ENCODE measurements at places on chromosomes 2 and 18.

- no peak for DNase-seq
Measured at GRCh38 chr2:43152741-43153647, 73.4 kb downstream of the ZFP36L2 start.

- DNase-seq, result no peak
Measured at GRCh38 chr2:128551435-128551834, 232.8 kb upstream of the HS6ST1 start.

DNA sequence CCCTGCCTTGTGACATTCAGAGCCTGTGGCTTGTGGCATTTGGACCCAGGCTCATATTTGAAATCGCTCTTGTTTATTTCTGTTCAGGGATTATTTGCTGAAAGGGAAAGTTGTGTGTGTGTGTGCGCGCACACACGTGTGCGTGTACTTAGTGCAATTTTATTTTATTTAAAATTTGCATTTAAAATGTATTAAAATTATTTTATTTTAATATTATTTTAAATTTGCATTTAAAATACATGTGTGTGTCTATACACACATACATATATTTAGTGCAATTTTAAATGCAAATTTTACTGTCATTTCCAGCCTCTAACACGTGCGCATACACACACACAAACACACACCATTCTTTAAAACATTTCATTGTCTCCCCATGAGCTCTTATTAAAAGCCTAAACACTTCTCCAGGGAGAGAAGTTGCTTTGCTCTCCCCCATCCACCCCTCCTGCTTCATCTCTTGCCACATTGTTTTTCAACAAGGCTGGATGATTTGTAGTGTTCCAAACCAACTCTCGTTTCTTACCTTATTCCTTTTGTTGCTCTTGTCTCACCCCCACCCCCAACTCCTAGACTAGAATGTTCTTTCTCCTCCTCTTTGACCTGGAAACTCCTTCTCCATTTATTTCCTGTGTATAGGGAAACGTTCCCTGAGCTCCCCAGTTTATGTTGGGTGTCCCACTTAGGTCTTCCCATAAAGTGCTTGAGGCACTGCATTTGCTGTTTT lies 3.8 kb upstream of the CCDC68 start:
- DNase-seq, result no peak

DNA sequence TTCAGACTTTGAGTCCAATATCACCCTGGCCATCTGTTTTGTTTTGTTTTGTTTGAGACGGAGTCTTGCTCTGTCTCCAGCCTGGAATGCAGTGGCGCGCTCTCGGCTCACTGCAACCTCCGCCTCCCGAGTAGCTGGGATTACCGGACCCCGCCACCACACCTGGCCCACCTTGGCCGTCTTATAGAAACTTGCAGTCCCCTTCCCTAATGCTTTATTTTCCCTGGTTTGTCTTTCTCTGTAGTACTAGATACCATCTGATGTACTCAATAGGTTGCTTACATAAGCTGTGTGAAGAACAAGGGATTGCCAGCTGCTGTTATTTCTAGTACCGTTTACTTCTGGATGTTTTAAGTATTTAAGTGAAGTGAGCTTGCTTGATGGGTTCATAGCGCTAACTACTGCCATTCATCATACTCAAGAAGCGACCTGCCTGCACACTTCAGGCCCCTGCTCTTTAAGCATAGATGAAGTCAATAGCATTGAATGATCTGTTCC lies 1.2 kb downstream of the RPL31 start:
- DNase-seq, result no peak

DNA sequence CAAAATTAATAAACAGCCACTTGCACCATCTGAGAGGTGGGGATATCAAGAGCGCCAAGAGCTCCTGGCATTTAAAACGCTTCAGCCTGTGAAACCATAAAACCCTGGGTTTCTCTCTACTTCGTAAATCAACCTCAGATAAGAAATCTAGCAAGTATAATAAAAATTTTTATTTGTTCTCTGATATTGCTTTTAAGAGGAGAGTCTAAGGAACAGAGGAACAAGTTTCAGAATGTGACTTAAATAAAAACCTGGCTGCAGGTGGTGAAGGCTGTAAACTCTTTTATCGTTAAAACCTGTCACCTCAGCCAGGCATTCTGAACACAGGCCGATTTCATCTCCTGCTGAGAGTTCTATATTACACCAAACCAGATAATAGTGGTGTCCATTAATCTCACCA lies 9.9 kb downstream of the DYTN start:
- no peak for DNase-seq

- DNase-seq, result no peak
Measured at GRCh38 chr2:63189026-63189425, 138.4 kb downstream of the OTX1 start.

- DNase-seq, result no peak
Measured at GRCh38 chr2:180938451-180938850, 42.0 kb upstream of the UBE2E3 start.

- DNase-seq, result no peak
Measured at GRCh38 chr2:97669448-97669847, at the start of gene C2orf92. Gene C2orf92, plus strand, starts transcription at chr2:97669713. Its CDS starts 76 bp downstream, at chr2:97669789.

GRCh38 chr2:239947729-239948045 lies 77.5 kb downstream of the NDUFA10 start:
- DNase-seq, result no peak

- DNase-seq, result no peak
Measured at GRCh38 chr2:128166746-128167353, 75.8 kb downstream of the UGGT1 start.

GRCh38 chr18:67217551-67218166 lies 298.9 kb downstream of the DSEL start:
- peak; percentile 59 for DNase-seq

DNA sequence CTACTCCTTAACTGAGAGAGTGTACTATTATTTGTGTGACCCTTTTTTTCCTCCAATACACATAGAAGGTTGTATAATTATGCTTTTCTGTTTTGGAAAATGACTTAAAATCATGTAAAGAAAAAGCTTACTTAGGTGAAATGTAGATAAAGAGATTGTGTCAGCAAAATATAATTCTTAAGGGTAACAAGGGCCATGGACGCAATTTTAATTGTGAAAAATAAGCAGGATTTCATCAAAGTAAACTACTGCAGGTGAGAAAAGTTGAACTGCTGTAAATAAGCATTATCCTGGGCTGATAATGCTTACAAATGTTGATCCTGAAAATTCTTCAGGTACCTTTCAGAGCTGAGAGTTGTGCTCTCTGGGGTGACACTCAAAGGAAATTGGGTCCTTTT lies 141.5 kb downstream of the RPIA start:
- no peak for DNase-seq

DNA sequence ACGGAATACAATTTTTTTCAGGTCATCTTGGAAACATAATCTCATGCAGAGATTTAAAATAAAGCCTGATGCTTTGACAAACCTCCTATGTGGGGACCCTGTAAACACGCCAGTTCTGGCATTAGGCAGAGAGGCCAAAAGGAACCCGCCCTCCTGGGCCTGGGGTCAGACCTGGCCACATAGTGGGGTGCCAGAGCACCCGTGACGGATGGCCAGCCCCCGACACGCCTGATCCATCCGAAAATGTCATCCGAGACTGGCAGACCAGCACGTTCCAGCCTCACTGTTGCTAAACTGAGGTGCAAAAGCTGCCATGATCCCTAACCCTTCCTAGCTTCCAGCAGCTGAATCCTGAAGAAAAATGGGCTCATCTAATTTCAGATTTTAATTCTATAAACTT lies 222.6 kb upstream of the SALL3 start:
- DNase-seq, result no peak

DNA sequence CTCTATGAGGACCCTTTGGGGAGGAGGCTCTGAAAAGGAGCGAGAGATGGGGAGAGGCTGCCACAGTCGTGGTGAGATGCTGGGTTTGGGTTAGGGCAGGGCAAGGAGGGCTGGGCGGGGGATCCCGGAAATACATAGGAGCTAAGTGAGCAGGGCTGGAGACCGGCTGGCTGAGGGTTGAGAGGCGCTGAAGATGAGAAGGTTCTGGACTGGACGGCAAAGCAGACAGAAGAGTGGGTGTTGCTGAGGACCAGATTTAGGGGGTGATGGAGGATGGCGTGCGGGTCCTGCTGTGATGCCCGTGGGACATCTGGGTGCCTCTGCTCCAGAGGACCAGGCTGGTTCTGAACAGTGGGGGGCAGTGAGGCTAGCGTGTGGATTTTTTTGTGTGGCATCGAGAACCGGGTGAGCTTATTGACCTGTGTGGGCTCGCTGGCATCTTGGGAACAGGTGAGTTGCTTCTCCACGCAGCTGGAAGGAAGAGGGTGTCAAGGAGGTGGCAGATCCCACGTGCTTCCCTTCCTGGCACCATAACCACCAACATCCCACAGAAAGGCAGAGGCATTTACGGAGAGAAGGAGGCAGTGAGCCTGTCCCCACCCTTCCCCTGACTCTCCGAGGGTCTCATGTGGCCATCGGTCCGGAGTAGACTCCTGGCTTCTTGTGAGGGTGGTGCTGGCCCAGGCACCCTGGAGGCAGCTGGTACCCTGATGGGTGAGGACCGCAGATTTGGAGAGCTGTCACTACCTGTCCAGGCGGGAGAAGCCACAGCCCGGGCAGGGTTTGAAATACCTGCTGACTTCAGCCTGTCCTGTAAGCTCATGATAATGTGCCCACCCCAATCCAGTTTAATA lies 70.3 kb downstream of the ASB1 start:
- DNase-seq, result no peak

GRCh38 chr18:14908541-14908940 lies 160.6 kb downstream of the ANKRD30B start:
- no peak for DNase-seq

DNA sequence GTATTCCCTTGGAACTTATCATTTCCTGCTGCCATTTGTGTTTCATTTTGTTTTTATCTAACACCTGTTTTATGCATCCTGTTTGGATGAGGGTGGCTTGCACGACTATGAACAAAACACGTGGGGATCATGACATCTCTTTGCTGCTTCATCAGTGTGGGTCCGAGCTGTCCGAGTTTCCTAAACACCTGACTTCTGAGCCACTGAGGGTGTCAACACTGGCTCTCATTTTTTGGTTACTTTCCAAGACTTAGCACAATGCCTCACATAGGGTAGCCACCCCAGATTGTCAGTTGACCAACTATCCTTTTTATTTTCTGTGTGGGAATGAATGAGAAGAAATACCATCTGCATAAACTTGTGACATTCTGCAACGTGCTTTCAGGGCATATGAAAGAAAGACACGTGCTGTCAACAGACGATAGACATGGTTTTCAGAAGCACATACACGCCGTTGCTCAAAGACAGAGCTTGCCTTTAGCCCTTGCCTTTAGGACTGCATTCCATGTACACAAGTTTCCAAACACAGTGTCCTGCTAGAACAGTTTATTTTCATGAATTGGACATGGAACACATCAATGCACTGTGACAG lies 166.7 kb downstream of the MYT1L start:
- DNase-seq, result no peak

GRCh38 chr2:96956211-96956610 lies 30.2 kb downstream of the FAM178B start:
- no peak for DNase-seq

GRCh38 chr2:84832772-84833461 lies 48.0 kb downstream of the TRABD2A start:
- no peak for DNase-seq

GRCh38 chr2:101737478-101738255 lies 40.2 kb downstream of the MAP4K4 start:
- DNase-seq, result no peak

DNA sequence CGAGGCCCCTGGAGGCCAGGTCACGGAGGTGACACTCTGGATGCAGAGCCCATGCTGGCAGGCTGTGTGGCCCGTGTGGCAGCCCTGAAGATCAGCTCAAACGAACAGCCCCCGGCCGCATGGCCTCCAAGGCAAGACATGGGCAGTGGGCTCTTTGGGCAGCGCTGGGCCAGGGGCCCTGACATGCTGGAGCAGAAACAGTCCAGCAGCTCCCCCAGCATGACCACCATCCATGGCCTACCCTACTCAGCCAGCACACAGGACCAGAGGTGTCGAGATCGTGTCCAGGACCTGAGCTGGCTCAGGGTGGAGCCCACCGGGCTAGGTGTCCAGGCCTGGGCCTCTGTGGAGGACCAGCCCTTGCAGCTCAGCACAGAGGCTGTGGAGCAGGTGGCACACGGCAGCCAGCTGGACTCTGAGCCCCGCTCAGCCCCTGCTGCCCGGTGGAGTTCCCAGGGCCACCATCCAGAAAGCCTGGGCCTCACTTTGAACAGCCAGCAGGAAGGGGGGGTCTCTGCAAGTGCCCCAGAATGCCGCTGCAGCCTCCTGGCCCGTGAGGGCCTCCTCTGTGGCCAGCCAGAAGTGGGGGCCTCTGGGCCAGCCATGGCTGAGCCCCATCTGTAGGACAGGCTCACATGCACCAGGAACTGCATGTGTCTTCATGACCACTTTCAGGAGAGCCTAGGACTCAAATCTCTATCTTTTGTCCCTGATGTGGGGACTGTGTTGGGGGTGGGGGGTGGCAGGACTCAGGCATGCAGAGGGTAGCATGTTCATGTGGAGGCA lies 8.9 kb downstream of the AMER3 start:
- no peak for DNase-seq

- DNase-seq, result no peak
Measured at GRCh38 chr2:218216336-218216673, 684 bp upstream of the ARPC2 start.

DNA sequence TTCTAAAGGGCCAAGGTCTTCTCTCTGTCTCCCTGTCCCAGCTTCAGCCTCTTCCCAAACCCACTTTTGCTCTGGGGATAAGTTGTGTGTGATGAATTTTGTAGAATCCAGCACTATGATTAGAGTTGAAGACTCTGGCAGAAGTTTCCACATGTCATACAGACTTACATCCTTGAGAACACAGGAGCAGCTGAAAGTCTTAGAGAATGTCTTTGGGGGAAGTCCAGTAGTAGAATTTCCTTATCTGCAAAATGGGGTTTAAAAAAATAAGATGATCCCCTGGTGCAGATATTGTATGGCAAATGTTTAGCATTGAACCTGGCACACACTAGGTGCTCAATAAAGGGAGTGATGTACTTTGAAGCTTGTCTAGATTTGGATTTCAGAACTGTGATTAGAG lies 65.2 kb downstream of the TMEM247 start:
- DNase-seq, result no peak

DNA sequence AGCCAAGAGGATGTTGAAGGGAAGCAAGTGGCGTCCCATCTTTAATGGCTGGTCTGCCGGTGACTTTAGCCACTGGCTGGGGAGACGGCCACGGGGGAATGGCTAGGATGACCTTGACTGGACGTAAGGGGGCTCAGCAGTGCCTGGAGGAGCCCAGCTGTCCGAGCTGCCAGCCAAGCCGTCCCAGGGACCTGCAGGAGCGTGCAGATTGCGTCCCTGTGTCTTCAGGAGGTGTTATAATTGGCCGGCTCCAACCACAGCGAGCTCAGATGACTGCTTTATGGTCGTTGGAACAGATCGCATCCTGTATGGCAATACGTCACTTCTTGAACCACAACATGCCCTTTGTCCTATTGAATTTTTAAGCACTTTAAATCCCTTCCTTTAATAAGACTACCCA lies 204.6 kb downstream of the EIPR1 start:
- DNase-seq, result no peak

DNA sequence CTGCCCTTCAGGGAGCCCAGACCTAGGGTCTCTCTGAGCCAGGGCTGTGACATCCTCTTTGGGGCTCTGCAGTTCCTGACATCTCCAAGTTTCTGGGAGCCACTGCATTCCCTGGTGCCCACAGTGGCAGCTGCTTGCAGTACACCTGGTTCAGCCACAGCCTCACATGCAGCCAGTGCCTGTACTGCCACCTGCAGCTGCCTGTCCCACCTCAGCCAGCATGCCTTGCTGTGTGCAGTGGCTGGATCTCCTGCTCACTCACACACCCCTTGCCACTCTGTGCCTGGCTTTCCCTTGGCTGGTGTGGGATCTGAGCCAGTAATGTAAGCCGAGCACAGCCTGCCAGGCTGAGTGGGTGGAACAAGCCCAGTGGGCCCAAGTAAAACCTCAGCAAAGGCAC lies 1288.7 kb downstream of the CNTNAP5 start:
- no peak for DNase-seq

Data from NCI-H1694 (cell line).